Prostate gland (tissue), 2 donors: ENCODE measurements at places on chromosomes 1 and 21. TPM values are rescaled to one million over a fixed set of nuclear protein-coding genes. Genes with fewer than 3 reads are reported as not detected.
A peak's percentile ranks its signal among the peaks of the same experiment; 100 is the strongest.

The CLEC20A gene
- total RNA-seq, result not detected

DNA sequence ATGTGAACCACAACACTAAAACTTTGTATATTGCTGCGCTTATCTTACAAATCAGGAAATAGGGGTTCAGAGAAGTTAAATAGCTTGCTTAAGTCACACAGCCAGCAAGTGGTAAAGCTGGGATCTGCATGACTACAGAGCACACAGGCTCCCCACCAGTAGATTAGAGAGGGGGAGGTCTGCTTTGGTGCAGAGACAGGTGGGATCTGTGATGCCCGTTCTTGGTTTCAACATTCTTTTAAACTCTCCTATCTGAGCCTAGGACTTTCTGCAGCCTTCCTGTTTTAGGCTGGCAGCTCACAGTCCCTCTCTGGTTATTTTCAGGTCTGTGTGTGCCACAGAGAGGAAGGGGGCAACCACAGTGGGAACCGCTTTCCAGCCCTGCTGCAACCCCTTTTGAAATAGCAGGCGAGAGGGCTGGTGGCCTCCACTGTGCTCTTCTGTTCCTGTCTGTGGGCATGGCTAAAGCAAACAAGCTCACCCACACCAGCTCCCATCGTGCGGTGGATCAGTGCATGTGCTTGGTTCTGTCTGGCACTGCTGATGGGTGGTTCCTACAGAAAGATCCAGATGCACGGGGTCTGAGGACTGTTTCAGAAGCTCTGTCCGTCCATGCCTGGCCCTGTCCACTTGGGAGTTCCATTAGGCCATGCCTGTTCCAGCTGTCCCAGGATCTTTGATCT lies 1.7 kb upstream of the IL6R start:
- H3K4me1 ChIP-seq, result no peaks in the 10 kb centered on the region
- no peak for DNase-seq
- no peak overlapping the region for H3K4me3 ChIP-seq
- no peaks in the 10 kb centered on the region for H3K27me3 ChIP-seq

The AVPR1B gene
- not detected for total RNA-seq

GRCh38 chr1:101050869-101051268 lies 25.3 kb upstream of the DPH5 start:
- DNase-seq, result no peak
- H3K4me3 ChIP-seq, result no peak overlapping the region
- no peak overlapping the region for H3K27ac ChIP-seq
- no peaks in the 10 kb centered on the region for H3K4me1 ChIP-seq
- no peaks in the 10 kb centered on the region for H3K27me3 ChIP-seq
- no peaks in the 10 kb centered on the region for H3K36me3 ChIP-seq

The PDPN gene
- 19.5 TPM for total RNA-seq

The INAVA gene
- total RNA-seq, result 27.1 TPM

The BMP8B gene
- total RNA-seq, result 0.77 TPM

GRCh38 chr1:155062151-155062686 lies 1.3 kb upstream of the EFNA4 start:
- no peaks in the 10 kb centered on the region for H3K27me3 ChIP-seq
- peaks cover 10% of the 10 kb centered on the region for H3K4me1 ChIP-seq
- H3K4me3 ChIP-seq, result no peak overlapping the region
- no peak for DNase-seq
- peaks cover 12% of the 10 kb centered on the region for H3K36me3 ChIP-seq
- H3K27ac ChIP-seq, result no peak overlapping the region

DNA sequence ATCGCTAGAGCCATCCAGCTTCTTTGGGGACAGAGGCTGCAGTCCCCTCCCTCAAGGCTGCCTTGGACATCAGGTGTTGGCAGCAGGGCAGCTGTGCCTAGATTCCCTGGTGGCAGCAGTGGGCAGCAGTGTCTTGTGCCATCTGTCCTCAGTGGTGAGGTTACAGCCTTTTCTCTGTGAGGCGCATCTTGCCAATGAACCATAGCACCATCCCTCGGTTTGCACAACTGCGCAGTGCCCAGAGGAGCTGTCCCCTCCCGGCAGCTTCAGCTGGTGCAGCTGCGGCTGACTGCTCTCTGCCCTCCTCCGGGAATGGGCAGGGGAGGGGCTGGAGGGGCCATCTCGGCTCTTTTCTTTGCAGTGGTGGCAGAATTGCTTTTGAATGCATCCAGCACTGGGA lies 59.0 kb upstream of the C8B start:
- H3K36me3 ChIP-seq, result no peaks in the 10 kb centered on the region
- H3K27ac ChIP-seq, result no peak overlapping the region
- no peak for DNase-seq
- no peak overlapping the region for H3K4me3 ChIP-seq

GRCh38 chr21:40146216-40146837 lies 279.1 kb downstream of the PCP4 start:
- H3K27me3 ChIP-seq, result no peaks in the 10 kb centered on the region
- H3K36me3 ChIP-seq, result no peaks in the 10 kb centered on the region
- H3K4me1 ChIP-seq, result no peaks in the 10 kb centered on the region
- no peak overlapping the region for H3K4me3 ChIP-seq
- no peak for DNase-seq

DNA sequence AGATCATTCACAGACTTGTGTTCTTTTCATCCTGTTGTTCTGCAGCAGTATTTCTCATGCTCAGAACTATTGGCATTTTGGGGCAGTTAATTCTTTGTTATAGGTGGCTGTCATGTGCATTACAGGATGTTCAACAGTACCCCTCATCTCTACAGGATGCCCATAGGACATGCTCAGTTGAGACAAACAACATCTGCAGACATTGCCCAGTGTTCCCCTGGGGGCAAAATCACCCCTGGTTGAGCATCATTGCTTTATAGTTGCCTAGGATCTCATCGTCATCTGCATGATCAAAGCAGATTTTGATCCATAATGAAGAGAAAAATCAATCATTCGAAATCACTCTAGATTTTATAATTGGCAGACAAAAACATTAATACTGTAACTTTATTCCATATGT lies 222.5 kb upstream of the CACYBP start:
- no peak overlapping the region for H3K27ac ChIP-seq
- no peaks in the 10 kb centered on the region for H3K4me1 ChIP-seq
- no peak overlapping the region for H3K4me3 ChIP-seq
- no peak for DNase-seq

- H3K27ac ChIP-seq, result no peak overlapping the region
- no peak overlapping the region for H3K4me3 ChIP-seq
- H3K27me3 ChIP-seq, result no peaks in the 10 kb centered on the region
Measured at GRCh38 chr1:153880024-153880423, 42.7 kb downstream of the GATAD2B start.

- H3K36me3 ChIP-seq, result no peaks in the 10 kb centered on the region
- peaks cover 8% of the 10 kb centered on the region for H3K4me1 ChIP-seq
- no peaks in the 10 kb centered on the region for H3K27me3 ChIP-seq
- DNase-seq, result no peak
Measured at GRCh38 chr1:16915627-16915973, 6.1 kb upstream of the CROCC start.

The LCA5L gene
- total RNA-seq, result 11.1 TPM

The BTBD19 gene
- 10.5 TPM for total RNA-seq

- H3K4me3 ChIP-seq, result no peak overlapping the region
- DNase-seq, result no peak
- H3K27ac ChIP-seq, result no peak overlapping the region
- H3K27me3 ChIP-seq, result no peaks in the 10 kb centered on the region
- H3K36me3 ChIP-seq, result no peaks in the 10 kb centered on the region
Measured at GRCh38 chr1:87278825-87279535, 49.7 kb upstream of the LMO4 start.

GRCh38 chr1:215358356-215358755 lies 208.7 kb upstream of the KCTD3 start:
- no peak overlapping the region for H3K27ac ChIP-seq
- no peak for DNase-seq
- H3K4me1 ChIP-seq, result no peaks in the 10 kb centered on the region
- no peak overlapping the region for H3K4me3 ChIP-seq

DNA sequence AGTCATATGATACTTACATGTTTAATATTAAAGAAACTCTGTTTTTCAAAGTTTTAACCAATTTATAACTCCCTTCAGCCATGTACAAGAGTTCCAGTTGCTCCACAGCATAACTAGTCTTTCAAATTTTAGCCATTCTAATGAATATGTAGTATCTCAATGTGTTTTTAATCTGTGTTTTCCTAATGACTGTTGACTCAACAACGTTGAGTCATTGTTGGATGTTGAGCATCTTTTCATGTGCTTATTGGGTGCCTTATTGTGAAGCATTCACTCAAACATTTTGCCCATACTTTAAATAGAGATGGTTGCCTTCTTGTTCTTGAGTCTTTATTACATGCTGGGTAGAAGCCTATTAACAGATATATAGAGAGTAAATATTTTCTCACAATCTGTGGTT lies 240.2 kb upstream of the LYPLAL1 start:
- DNase-seq, result no peak
- H3K4me1 ChIP-seq, result no peaks in the 10 kb centered on the region

The KCNJ9 gene
- total RNA-seq, result not detected

The DYNLT5 gene
- 1.2 TPM for total RNA-seq

GRCh38 chr1:42013881-42014470 lies 95.3 kb upstream of the HIVEP3 start:
- no peaks in the 10 kb centered on the region for H3K27me3 ChIP-seq
- no peaks in the 10 kb centered on the region for H3K4me1 ChIP-seq
- no peak for DNase-seq
- H3K4me3 ChIP-seq, result no peak overlapping the region
- H3K27ac ChIP-seq, result no peak overlapping the region

GRCh38 chr1:180192172-180192571 lies 37.5 kb downstream of the QSOX1 start:
- H3K4me1 ChIP-seq, result no peaks in the 10 kb centered on the region
- no peaks in the 10 kb centered on the region for H3K27me3 ChIP-seq
- H3K36me3 ChIP-seq, result no peaks in the 10 kb centered on the region
- no peak for DNase-seq

The WNT3A gene
- 4.8 TPM for total RNA-seq

The RCAN3 gene
- total RNA-seq, result 50.8 TPM

- no peak overlapping the region for H3K27ac ChIP-seq
- no peaks in the 10 kb centered on the region for H3K27me3 ChIP-seq
- no peaks in the 10 kb centered on the region for H3K4me1 ChIP-seq
- peak; percentile 20 for DNase-seq
- no peaks in the 10 kb centered on the region for H3K36me3 ChIP-seq
- H3K4me3 ChIP-seq, result no peak overlapping the region
Measured at GRCh38 chr1:204583909-204584632, 67.9 kb downstream of the MDM4 start.

The OLFM3 gene
- not detected for total RNA-seq

The TAL1 gene
- 1.8 TPM for total RNA-seq

- no peaks in the 10 kb centered on the region for H3K4me1 ChIP-seq
- H3K27me3 ChIP-seq, result no peaks in the 10 kb centered on the region
- H3K36me3 ChIP-seq, result no peaks in the 10 kb centered on the region
- peak; percentile 19 for DNase-seq
- no peak overlapping the region for H3K4me3 ChIP-seq
- no peak overlapping the region for H3K27ac ChIP-seq
Measured at GRCh38 chr1:89519779-89520358, 4.8 kb upstream of the LRRC8B start.

GRCh38 chr1:209586221-209586740 lies 2.8 kb downstream of the CAMK1G start:
- H3K27me3 ChIP-seq, result no peaks in the 10 kb centered on the region
- H3K27ac ChIP-seq, result no peak overlapping the region
- peaks cover 4% of the 10 kb centered on the region for H3K4me1 ChIP-seq
- no peaks in the 10 kb centered on the region for H3K36me3 ChIP-seq

DNA sequence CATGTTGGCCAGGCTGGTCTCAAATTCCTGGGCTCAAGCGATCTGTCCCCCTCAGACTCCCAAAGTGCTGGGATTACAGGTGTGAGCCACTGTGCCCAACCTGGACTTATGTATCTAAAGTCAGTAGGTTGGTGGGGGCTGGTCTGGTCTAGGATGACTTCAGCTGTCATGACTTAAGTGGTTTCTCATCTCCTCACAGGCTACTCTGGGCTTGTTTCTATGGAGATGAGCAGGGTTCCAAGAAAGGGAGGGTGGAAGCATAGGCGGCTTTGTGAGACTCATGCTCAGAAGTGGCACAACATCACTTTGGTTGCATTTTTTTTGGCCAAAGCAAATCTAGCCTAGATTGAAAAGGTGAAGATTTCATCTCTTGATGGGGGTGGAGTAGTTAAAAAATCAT lies 115.9 kb upstream of the IVNS1ABP start:
- no peaks in the 10 kb centered on the region for H3K4me1 ChIP-seq
- H3K27me3 ChIP-seq, result no peaks in the 10 kb centered on the region
- H3K27ac ChIP-seq, result no peak overlapping the region
- H3K4me3 ChIP-seq, result no peak overlapping the region
- no peak for DNase-seq

DNA sequence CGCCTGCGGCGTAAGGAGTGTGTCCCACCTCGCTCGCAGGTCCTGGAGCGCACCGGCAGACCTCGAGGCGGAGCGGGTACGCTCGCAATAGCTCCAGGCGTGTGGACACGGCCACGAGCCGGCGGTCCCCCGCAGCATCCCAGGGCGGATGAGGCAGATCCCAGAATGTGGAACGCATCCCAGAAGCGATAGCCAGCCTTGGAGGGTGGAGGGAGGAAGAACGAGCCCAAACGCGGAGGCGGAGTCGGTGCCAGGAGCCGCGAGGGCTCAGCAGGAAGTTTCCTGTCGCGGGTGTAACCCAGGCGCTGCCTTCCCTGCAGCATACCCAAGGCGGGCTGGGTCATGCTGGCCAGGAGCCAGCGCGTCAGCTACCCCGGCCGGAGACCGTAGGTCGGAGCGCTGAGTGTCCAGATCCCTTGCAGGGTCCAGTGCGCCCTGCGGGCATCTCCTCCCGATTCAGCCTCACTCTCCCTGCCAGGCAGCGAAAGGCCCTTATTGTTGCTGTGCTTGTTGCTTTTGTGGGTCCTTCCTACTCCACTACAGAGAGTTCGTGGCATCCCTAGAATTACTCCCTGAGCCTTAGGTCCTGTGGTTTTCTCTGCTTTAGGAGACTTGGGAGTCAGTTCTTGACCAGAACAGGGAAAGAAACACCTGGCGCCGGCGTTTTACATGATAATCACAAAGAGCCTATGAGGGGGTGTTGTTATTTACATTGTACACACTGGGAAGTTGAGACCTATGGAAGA lies 27.7 kb downstream of the STYXL2 start:
- DNase-seq, result no peak
- H3K27ac ChIP-seq, result no peak overlapping the region
- H3K4me3 ChIP-seq, result peak overlapping the region; percentile 23
- H3K4me1 ChIP-seq, result no peaks in the 10 kb centered on the region
